ENCODE measurements at places on chromosomes 7 and 10.

GRCh38 chr7:24709051-24709450 is 48.2 kb downstream of the GSDME start:
- DNase-seq: no peak

DNA sequence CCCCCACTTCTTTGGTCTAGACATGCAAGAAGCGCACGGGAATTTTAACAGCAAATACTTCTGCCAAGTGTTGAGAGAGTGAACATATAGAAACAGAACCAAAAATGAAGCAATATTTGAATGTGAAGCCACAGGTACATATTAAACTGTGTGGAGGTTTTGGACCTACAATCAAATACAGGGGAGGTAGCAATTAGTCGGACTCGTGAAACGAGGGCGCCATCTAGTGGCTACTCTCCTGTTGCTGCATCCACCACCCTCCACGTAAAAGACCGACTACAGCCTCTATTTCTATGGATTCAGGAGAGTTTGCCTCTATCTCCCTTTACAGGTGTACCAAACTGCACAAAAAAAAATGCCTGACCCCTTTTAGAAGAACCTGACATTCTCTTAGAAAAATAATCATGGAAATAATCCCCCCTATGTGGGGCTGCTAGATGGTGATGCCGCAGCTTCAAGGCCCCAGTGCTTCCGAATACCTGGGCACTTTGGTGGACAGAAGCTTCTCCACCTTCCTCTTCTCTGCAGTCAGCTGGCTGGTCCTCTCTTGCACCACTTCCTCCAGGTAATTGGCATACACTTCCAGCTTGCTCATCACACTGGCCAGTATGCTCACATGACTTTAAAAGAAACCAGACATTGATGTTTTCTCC is 31.7 kb downstream of the TECTB start:
- DNase-seq: peak; percentile 53

DNA sequence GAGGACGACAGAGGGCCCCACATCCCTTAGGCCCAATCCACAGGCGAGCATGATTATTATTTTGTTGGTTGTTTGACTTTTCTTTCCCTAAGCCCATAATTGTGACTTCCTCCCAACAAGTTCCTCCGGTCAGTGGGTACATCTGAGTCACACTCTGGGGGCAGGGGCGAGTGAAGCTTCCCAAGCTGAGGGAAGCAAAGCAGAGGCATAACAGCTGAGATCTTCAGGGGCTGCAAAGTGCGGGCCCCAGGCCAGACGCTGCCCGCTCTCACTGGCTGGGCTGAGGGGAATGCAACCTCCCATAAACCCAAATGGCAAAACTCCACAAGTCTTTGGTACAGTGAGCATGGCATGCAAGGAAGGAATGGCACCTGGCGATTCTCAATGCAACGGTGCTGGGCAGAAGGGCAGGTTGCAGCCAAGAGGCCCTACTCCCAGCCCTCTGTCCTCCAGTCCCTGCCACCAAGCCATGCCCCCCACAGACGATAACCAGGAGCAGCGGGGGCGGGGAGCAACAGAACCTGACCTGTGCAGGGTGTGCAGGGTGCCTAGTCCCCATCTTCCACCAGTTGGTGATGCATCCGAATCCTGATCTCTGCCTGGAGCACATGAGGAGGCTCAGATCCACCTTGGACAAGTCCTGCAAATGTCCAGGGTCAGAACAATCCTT is 25.3 kb downstream of the TNS3 start:
- DNase-seq: no peak

DNA sequence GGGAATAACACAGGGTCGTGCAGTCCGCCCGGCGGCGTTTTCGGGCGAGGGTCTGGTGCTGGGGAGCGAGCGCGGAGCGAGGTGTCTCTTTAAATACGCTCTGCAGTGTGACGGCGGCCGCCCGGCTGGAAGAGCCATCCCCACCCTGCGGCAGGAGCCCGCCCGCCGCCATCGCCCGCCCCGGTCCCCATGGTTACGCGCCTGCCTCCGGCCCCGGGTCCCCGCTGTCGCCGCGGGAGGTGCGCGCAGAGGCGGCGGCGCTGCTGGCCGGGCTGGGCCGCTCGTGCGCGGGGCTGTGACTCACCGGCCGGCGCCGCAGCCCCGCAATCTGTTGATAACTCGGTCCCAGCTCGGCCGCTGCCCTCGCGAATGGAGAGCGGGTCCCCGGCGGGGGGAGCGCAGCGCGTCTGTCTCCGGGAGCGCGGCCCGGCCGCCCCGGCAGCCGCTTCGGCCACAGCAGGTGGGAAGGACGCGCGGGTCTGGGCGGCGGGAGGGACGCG is at the start of gene ADGRA1:
ADGRA1 (plus strand) TSS at position 246 of the 500 bp plus-strand sequence. CDS start 986 bp downstream, outside the sequence.
- no peak for DNase-seq

DNA sequence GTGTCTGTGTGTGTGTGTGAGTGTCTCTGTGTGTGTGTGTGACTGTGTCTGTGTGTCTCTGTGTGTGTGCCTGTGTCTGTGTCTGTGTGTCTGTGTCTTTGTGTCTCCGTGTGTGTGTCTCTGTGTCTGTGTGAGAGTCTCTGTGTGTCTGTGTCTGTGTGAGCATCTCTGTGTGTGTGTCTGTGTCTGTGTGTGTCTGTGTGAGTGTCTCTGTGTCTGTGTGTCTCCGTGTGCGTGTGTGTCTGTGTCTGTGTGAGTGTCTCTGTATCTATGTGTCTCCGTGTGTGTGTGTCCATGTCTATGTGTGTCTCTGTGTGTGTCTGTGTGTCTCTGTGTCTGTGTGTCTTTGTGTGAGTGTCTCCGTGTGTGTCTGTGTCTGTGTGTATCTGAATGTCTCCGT is 120.4 kb downstream of the SH2D4B start:
- no peak for DNase-seq

DNA sequence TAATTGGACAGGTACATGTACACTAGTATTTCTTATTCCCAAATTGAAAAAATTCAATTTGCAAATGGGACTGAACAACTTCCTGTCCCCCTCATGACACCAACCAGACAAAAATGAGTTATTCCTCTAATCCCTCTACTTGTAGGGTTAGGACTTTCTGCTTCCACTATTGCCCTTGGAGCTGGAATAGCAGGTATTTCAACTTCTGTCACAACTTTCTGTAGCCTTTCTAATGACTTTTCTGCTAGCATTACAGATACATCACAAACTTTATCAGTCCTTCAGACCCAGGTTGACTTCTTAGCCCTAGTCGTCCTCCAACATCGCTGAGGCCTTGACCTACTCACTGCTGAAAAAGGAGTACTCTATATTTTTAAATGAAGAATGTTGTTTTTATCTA is 6.4 kb downstream of the CYP3A7 start:
- DNase-seq: no peak

GRCh38 chr7:45259966-45260646 is 102.5 kb downstream of the RAMP3 start:
- DNase-seq: peak; percentile 52

GRCh38 chr10:119821182-119821581 is 51.5 kb downstream of the MCMBP start:
- DNase-seq: no peak

DNA sequence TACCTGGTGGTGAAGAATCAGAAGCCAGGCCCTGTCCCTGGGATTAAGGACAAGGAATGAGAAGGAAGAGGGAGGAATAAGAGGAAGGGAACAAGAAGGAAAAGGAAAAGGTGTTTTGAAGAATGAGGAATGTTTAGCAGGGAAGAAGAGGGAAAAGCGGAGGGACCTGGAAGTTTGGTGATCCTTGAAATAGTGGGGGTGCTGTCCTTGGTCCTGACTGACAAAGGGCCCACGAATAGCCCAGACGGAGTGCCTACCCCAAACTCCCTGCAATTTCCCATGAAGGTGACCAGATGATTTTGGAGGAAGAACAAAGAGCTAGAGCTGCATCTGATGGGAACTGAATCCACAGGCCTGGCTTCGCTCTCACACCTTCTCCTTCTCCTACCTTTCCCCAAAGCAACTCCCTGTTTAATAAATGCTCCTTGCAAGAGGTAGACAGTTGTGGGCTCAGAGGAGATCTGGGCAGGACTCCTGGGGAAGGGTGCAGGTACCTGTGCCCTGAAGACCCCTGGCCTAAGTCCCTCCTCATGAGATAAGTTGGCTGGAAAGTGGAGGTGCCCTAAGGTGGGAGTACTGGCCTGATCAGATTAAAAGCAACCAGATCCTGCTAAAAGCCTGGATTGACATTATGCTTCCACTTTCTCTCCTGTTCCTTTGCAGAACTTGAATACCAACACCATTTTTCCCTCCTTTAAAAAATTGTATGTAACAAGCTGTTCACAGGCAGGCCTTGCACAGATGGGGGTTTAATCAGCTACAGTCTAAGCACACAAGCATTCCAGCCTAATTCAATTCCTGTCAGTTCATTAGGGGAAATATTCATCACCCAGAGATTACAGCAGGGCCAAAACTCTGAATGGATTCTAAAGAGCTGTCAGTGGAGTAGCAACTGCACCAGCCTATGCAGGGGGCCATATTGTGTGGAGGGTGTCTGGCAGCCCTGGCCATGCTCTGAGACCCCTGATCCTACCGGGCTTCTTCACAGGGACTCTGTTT is 19.4 kb downstream of the KAZALD1 start:
- no peak for DNase-seq

- DNase-seq: no peak
Observed at GRCh38 chr10:127278001-127278400, 81.6 kb upstream of the INSYN2A start.

GRCh38 chr7:43085992-43086391 is 26.5 kb upstream of the HECW1 start:
- no peak for DNase-seq

- DNase-seq: no peak
Observed at GRCh38 chr7:5418285-5418582, 5.4 kb downstream of the TNRC18 start.

DNA sequence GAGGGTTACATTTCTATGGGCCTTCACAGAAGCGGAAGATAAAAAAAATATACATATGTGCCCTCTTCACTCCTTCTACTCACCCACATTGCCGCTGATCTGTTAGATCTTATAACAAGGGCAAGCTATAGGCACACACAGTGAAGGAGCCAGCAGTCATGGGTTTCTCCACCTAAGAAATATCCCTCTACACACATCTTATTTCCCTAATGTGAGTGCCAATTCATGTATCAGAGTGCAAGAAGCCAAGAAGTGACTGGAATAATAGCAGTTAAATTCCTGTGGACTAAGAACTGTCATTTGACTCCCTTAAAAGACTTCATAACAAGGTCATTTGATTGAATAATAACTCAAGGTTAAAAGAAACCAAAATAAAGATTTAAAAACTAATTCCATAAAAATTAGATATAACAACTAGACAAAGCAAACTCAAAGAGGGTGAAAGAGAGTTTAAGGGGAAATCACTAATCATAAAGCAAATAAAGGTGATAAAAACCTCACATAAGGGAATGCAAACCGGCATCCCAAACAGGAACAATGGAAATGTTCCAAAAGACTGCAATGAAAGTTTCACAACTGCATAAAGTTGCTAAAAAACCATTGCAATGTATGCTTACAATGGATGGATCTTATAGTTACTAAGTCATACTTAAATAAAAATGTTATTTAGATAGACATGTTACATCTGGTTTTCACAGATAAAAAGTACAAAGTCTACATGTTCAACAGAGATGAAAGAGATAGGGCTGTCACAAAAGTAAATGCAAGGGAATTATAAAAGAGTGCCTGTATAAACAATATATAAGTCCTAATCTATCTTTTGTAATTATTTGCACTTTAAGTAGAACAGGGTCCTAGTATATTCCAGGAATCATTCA is 42.8 kb downstream of the ARHGAP21 start:
- no peak for DNase-seq

- no peak for DNase-seq
Observed at GRCh38 chr7:130481898-130482297, 10.0 kb upstream of the MEST start.

DNA sequence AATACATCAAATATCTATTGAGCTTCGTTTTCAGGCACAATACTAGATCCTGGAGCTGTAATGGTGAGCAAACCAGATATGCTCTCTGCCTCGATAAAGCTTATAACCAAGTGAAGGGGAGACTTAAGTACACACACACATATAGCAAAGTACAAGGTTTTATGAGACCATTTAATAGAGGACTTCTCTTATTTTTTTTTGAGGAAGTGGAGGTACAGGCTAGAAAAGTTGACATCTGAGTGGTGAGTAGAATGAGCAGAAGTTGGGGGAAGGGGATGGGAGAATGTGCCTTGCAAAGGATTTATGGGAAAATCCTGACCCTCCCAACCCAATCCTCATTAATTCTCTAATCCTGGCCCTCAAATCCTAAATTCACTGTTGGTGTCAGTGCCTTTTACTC is 7.7 kb downstream of the CCDC136 start:
- DNase-seq: no peak

DNA sequence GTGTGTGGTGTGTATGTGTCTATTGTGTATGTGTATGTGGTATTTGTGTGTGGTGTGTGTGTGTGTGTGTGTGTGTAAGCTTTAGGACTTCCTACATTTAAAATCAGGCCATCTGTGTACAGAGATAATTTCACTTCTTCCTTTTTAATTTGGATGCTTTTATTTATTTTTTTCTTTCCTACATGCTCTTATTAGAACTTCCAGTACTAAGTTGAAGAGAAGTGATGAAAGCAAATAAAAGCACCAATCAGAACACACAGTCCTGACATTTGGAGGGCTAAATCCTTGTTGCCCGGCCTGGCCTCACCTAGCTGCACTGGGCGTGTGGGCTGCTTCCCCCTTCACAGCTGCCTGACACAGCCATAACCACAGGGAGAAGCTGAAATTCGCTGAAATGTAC is 3.8 kb upstream of the MRC1 start:
- DNase-seq: no peak

- no peak for DNase-seq
Observed at GRCh38 chr7:148547951-148548350, 42.6 kb upstream of the C7orf33 start.

- DNase-seq: no peak
Observed at GRCh38 chr10:86020134-86020533, 346.5 kb downstream of the GRID1 start.

DNA sequence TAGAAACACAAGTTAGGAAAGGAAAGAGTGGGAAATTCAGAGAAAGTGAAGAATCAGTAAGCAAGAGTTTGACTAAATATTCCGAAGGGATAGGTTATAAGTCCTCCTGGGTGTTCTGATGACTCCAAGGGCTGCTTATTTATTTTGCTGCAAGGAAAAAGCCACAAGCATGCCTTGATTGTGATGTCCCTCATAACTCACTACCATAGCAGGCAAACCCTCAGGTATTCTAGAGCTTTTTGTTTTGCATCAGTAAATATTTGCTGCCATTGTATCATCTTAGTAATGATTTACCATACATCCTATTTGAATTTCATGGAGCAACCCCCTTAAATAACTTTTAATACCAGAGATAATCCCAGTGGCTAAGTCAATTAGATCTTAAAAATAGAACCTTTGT is 688.1 kb downstream of the SUGCT start:
- no peak for DNase-seq

DNA sequence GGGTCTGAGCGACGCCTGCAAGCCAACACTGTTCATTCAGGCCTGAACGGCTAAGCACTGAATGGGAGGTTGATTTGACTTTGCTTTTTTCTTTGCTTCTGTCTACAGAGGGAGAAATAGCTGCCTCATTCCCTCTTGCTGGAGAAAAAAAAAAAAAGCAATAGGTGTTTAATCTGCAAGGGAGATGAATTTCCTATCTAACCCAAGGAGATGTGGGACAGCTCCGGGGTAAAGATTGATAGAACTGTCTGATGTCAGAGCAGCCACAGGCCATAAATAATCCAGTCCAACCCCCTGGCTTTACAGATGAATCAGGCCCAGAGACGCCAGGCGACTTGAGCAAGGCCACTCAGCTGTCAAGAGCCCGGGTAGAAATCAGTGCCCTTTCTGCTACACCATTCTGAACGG is 168.0 kb downstream of the ARHGAP12 start:
- DNase-seq: no peak

- DNase-seq: no peak
Observed at GRCh38 chr7:45661302-45661995, 87.3 kb downstream of the ADCY1 start.
